ENCODE measurements at places on chromosomes 7 and 10.

DNA sequence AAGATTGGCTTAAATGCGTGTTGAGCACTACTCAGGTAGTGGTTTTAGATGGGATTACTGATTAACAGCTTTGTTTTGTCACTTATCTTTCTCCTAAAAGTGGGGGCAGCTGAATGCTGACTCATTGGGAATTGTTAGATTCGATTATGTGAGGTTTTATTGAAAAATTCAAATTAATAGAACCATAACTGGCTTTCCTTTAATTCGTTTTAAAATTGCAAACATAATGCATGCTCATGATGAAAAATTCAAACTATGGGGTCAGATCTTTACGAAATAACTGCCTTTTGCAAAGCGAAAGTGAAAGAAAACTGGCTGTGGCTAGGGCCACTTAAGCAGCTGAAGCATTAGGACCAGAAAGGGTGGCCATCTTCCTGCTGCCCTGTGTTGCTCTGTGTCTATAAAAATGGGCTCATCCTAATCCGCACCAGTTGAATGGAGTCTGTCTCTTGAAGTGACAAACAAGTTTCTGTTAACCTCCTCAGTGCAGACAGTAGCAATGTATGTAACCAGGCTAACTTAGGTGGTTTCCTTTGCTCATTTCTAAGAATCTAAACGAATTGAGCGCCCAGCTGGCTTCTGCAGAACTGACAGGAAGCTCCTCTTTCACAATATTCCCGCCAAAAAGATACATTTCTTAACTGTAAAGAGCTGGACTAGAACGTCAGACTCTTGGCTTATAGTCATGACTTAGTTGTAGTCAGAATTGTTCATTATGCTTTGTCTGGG lies 27.8 kb downstream of the DENND10 start:
- DNase-seq, result no peak

DNA sequence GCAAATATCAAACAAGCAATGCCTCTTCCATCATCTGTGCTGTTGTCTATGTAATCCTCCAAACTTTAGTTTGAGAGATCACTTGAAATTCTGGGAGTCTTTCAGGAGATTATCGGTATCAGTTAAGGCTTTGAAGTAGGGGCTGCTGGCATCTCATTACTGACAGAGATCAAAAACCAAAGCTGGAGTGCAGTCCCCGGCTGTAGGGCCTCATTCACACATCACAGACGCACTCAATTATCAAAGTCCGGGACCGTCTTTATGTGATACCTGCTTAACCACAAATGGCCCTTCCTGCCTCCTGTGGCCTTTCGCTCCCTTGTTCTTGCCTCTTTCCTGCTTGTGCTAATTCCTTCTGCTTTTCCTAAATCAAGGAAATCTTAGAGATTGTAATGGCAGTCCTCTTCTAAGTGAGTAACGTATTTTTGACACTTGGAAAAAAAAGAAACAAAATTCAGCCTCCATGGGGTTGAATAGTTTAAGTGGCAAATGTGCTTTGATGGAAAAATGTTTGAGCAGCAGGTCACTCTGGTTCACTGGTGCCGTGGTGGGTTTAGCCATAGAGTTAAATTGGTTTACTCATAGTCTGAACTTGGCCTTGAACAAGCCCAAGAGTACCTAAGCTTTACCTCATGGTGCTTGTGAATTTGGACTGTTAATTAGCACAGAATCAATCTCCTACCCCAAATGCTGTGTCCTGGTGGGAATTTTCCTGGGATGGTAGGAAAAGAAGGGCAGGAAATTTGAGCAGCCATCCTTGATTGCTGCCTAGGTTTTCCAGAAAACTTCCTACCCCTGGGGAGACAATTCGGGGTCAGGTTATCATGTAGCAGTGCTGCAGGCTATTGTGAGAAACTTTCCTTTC lies 178.9 kb upstream of the LYZL1 start:
- no peak for DNase-seq

DNA sequence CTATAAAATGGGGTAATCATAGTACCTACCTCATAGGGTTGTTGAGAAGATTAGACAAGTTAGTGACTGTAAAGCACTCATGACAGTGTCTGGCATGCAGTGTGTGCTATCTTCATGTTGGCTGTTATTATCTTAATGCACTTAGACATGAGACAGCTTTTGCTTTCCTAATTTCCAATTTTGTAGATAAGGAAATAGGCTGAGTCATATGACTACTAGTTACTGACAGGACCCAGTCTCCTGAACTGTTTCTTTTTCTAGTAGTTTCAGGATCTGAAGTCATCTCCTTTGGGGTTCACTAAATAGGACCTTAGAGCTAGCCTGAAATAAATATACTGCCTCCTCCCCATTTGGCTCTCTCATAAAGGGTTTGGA lies 74.2 kb downstream of the SNX10 start:
- no peak for DNase-seq

DNA sequence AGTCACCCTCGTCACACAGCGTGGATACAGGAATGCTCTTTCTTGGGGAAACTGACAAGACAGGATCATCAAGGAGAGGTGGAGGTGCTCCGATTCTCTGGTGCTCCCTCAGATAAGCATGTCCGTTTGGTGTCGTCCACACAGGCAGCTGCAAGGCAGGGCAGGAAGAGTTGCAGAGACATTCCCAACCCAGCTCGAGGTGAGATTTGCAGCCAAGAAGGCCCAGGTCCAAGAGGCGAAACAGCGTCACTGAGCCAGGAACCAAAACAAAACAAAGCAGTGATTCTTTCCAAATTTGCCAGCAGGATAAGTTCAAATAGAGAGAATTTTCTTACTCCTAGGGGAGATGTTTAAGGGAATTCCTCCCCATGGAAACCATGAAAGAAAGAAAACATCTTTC lies 386.5 kb upstream of the PFKP start:
- no peak for DNase-seq

DNA sequence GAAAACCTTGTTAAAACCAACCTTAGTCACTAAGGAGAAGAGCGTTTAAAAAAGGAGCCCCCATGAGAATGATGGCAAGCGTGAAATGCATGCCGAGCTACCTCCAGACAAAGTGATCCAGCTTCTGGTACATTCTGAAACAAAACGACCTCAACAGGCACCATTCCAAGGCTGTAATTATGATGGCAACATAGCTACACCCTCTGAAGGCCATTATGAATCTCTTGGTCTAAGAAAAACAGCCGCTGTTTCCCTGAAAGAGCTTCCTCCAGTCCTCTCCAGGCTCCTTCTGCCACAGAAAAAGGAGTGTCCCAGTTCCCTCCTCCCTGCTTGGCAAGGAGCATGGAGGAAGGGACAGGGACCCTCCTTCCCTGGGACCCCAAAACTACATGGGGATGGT lies 50.0 kb upstream of the ABLIM1 start:
- DNase-seq, result no peak

GRCh38 chr7:93779115-93779514 lies 111.4 kb downstream of the TFPI2 start:
- DNase-seq, result no peak

- no peak for DNase-seq
Measured at GRCh38 chr7:138657854-138658386, 43.2 kb downstream of the SVOPL start.

DNA sequence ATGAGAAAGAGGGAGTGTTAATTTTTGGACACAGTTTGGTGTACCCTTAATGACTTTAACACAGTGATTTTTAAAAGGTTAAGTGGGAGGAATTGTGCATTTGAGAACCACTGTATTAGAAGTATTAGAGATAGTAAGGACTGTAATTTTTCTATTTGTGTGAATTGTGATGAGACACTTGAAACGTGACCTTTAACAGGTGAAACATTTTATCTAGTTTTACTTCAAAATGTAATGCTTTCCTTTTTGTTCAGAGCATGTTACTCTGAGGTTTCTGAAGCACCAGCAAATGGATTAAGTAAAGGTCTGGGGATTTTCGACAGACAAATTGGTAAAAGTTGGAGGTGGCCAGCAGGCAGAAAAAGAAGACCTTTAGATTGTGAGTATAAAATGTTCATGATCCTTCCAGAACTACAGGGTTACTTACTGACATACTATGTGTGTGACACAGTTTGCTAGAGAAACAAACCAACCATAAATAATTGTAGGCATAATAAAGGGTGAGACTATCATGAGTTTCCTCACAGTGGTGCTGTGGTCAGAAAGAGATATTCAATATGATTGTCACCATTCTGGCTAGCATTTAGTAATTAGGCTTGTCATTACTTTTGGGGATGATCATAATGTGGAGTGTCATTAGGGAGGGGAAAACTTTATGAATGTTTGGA lies 26.1 kb downstream of the LCOR start:
- DNase-seq, result no peak

DNA sequence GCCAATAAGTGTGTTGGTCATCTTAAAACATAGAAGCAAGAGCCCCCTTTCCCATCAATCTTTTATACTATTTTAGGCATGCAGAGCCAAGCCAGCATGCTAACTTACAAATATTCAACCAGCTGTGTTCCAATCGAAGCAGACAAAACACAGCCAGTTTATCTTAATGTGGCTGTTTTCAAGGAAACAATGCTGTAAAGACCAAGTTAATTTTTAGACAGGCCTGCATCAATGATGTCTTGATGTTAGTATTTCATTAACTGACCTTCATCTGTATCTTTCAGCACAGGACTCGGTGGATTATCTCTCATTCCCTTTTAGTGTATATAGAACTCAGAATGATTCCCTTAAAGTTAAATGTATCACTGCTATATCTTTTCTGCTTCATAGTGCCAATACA lies 262.0 kb upstream of the ZWINT start:
- DNase-seq, result no peak

GRCh38 chr7:32616625-32617024 lies 121.3 kb downstream of the AVL9 start:
- no peak for DNase-seq

DNA sequence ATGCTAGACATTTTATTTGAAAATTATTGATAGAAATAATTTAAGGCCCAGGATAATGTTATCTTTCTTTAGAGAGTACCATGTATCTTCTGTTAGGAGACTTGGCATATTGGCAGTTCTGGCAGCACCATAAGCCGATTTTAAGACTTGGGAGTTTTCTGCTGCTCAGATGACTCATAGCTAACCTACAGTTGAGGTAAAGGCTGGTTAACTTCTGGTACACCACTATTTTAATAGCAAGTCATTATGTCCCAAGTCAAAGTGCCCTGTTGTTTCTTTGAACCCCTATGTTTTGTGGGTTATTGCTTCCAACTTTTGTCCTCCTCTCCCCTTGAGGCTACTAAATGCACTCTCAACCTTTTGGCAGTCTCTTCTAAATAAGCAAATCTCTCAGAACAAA lies 25.2 kb downstream of the ATRNL1 start:
- no peak for DNase-seq

DNA sequence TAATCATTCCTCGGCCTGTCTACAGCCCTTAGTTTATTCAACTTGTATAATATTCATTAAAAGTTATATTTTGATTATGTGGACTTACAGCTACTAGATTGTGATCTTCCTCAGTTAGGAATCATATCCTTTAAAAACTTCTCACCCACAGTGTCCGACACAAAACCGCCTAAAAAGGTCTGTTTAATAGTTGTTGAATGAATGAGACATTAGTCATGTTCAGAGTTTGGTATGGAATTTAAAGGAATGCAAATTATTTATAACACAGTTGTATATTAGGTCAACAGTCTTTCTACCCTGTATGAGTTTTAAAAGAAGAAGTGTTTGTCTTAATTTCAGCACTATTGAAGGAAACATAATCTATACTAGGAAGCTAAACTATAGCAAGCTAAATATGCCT lies 390.0 kb downstream of the ARL4A start:
- no peak for DNase-seq

DNA sequence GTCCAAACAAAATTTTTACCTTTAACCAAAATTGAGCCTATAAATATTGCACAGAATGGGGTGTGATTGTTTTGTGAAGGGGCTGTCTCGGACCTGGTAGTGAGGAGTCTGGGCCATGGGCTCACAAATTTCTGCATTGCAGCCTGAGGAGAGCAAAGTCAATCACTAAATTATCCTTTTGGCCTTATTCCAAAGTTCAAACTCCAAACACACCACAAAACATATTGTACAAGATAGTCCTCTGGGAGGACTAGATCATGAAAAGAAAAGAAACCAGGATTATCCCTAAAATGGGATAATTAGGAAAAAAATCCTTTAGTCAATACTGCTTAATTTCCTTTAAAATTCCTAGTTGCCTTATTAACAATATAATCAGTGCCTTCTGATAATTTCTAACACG lies 115.5 kb downstream of the BUB3 start:
- DNase-seq, result no peak

DNA sequence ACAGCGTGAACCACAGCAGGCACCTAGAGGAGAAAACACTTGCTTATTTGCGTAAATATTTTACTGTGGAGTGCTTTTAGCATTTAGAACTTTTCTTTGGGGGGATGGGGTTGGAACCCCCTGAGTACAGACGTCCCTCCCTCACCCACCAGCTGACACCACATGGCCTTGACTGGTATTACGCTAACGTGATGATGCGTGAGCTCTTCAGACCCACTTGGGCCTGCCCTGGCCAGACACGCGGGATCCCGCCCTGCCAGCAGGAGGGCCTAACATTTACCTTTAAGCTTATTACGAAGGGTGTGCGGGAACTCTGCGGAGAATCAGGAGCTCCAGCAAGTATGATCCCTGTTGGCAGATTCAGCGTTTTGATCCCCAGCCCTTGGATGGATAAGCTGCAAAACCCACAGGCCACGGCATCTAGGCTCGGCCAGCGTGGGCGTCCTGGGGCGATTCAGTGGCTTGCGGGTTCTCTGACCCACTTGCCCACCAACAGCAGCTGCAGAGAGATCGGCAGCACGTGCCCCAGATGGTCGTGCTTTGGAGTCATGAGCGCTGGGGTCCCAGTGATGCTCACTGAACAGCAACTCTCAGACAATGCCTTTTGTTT lies 545.5 kb upstream of the FOXK1 start:
- DNase-seq, result no peak

DNA sequence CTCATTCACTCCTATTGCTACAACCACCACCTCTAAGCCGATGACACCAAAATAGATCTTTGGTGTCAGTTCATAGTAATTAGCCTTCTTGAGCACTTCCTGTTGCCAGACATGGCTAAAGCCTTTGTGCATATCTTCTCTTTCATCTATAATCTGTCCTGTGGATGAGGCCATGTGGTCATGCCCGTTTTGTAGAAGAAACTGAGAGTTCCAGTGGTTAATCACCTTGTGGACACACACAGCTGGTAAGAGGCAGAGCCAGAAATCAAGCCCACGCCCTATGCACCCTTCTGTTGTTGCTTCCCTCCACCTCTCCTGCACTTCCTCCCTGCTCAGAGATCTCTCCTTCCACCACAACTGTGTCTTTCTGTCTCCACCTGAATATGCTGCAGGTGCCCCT lies 285.1 kb upstream of the PFKP start:
- no peak for DNase-seq

DNA sequence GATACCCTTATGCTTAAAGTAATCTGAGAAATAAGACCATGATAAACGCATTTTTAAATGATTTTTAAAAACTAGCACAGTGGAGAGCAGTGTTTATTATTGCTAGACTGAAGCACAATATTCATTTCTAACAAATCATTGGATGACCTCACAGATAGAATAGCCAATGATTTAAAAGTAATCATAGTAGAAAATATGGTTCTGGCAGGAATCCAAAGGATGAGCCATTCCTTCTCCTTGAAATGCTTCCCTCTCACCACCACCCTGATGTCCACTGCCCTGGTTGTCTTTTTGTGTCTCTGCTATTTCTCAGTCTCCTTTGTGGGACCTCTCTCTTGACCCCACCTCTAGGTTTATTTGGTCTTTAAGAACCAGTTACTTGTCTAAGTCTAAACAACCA lies 64.9 kb downstream of the PRKG1 start:
- DNase-seq, result no peak

- DNase-seq, result no peak
Measured at GRCh38 chr7:78363866-78364265, 565.3 kb downstream of the PHTF2 start.

- DNase-seq, result no peak
Measured at GRCh38 chr10:112842832-112843360, 107.2 kb upstream of the TCF7L2 start.

- DNase-seq, result no peak
Measured at GRCh38 chr7:133298080-133298479, 45.2 kb downstream of the EXOC4 start.

Data from GDM1 (cell line).